ENCODE measurements at places on chromosomes 1 and 21. TPM values are rescaled to one million over a fixed set of nuclear protein-coding genes. Genes with fewer than 3 reads are reported as not detected.

- H3K4me3 ChIP-seq = peak overlapping the region; percentile 92
- no peaks in the 10 kb centered on the region for H3K27me3 ChIP-seq
- DNase-seq = peak; percentile 78
- H3K27ac ChIP-seq = peak overlapping the region; percentile 96
- peaks cover 34% of the 10 kb centered on the region for H3K4me1 ChIP-seq
- no peaks in the 10 kb centered on the region for H3K36me3 ChIP-seq
Measured at GRCh38 chr1:25239681-25240541, 7.3 kb downstream of the RSRP1 start.

- no peak for DNase-seq
- peaks cover 39% of the 10 kb centered on the region for H3K4me1 ChIP-seq
- H3K4me3 ChIP-seq = no peak overlapping the region
- H3K27me3 ChIP-seq = no peaks in the 10 kb centered on the region
- peaks cover 7% of the 10 kb centered on the region for H3K36me3 ChIP-seq
Measured at GRCh38 chr1:52629325-52629643, 3.7 kb upstream of the SHISAL2A start.

C1orf105 gene
- not detected for total RNA-seq

DNA sequence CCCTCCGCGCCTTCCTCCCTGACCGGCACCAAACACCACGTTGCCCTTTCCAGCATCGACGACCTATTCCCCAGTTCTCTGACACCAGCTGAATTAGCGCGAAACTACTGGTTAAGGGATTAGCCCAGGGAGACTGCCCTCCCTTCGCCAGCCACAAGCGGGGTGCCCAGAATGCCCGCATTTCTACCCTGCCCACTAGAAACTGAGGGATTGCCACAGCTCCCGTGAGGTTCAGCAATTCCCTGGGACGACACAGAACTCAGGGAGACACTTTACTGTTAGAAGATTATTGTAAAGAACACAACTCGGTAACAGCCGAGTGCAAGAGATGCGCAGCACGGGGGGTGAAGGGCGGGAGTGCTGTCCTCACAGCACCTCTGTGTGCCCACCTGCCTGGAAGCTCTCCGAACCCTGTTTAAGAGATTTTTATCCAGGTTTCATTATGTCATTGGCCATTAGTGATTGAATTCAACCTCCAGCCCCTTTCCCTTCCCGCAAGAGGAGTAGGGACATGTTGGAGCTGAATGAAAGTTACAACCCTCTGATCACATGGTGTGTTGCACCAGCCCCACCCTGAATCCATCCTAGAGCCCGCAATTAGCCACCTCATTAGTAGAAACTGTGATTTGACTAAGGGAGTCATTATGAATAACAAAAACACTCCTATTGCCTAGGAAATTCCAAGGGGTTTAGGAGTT, 15.8 kb upstream of the RIPPLY3 start:
- H3K36me3 ChIP-seq = peaks cover 3% of the 10 kb centered on the region
- H3K4me3 ChIP-seq = peak overlapping the region; percentile 92
- peaks cover 13% of the 10 kb centered on the region for H3K4me1 ChIP-seq
- DNase-seq = no peak

PSRC1 gene
- total RNA-seq = 1.2 TPM

DNA sequence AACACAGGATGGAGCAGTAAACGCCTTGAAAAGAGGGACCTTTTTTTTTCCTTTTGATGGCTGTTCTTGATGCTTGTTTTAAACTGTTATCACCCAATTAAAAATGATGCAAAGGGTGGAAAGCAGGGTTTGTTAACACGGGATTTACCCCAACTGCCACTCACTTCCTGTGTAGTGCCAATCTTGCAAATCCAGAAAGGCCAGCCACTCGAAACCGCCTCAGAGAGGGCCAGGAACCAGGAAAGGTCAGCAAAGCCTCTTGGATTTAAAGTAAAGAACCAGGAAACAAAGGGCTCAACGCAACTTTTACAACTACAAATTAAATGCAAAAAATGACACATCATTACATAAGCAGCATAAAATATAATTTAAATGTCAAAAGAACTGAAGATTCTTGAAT, 347.4 kb downstream of the PDE4B start:
- H3K4me3 ChIP-seq = no peak overlapping the region
- peaks cover 7% of the 10 kb centered on the region for H3K27me3 ChIP-seq
- DNase-seq = no peak
- no peaks in the 10 kb centered on the region for H3K36me3 ChIP-seq

MAN1C1 gene
- total RNA-seq = 27.3 TPM

GRCh38 chr1:233372218-233373120, 44.9 kb downstream of the MAP3K21 start:
- no peaks in the 10 kb centered on the region for H3K36me3 ChIP-seq
- H3K4me3 ChIP-seq = no peak overlapping the region
- peaks cover 3% of the 10 kb centered on the region for H3K4me1 ChIP-seq
- no peak for DNase-seq

DNA sequence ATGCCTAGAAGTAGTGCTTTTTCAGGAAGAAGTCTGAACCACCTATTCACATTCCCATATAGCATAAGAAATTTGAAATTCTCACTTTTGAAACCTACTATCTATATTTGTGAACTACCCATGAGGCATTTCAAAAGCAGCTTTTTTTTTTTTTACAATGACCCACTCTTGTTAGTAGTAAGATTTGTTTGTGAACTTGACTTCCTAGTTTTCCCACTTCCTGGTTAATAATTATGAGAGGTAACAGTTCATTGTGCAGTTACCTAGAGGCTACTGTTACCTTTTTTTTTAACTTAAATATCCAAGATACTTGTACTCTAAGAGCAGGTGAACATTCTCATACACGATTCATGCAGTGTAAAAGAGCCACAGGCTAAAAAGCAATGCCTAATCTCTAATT, 371.7 kb upstream of the ADGRL2 start:
- DNase-seq = no peak
- H3K4me3 ChIP-seq = no peak overlapping the region
- H3K27me3 ChIP-seq = no peaks in the 10 kb centered on the region
- H3K36me3 ChIP-seq = no peaks in the 10 kb centered on the region
- no peaks in the 10 kb centered on the region for H3K4me1 ChIP-seq
- H3K27ac ChIP-seq = no peak overlapping the region

DNA sequence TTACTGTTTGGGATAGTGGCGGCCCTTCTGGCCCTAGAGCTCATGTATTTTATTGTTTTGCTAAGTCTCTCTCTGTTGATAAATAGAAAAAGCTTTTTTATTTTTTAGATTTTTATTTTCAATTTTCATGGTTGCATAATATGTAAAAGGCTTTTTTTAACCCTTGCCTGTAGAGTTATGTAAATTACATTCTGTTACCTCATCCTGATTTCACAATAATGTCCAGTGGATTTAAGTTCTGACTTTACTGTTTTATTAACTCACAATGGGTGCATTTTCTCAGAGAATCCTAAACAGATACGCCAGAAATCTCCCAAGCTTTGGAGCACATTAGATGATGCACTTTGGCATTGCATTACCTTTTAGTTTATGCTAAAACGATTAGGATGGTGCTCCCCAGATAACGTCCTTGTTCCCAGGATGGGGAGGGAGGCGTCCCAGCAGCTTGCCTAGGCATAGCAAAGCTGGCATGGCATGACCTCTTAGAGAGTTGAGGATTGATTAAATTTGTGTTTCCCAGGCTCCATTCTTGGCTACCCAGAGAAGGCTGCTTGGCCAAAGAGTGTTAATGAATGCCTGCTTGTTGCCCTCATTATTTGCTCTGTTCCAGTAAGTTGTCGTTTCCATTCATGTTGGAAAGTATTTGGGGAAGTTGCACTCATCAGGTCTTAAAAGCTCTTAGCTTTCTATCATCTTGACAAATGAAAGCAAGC, 17.1 kb downstream of the UTP25 start:
- no peak for DNase-seq
- peaks cover 26% of the 10 kb centered on the region for H3K4me1 ChIP-seq
- H3K27me3 ChIP-seq = no peaks in the 10 kb centered on the region
- H3K4me3 ChIP-seq = no peak overlapping the region
- H3K36me3 ChIP-seq = peaks cover 18% of the 10 kb centered on the region

HCRTR1 gene
- not detected for total RNA-seq

GRCh38 chr1:76463849-76464248, 389.3 kb downstream of the ST6GALNAC3 start:
- DNase-seq = no peak
- peaks cover 5% of the 10 kb centered on the region for H3K27me3 ChIP-seq
- H3K4me1 ChIP-seq = no peaks in the 10 kb centered on the region
- H3K27ac ChIP-seq = no peak overlapping the region

DNA sequence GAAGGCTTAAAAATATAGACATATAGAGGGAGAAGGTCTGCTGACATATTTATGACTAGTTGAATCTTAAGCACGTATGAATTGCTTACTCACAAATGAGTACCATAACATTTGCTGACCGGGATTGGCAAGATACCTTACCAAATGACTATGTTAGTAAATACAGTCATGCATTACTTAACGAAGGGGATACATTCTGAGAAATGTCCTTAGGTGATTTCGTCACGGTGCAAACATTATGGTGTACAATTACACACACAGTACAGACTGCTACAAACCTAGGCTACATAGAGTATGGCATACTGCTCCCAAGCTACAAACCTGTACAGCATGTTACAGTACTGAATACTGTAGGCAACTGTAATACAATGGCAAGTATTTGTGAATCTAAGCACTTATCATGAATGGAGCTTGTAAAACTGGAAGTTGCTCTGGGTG, 19.4 kb upstream of the UBE2U start:
- DNase-seq = no peak
- peak overlapping the region; percentile 34 for H3K27ac ChIP-seq
- peaks cover 9% of the 10 kb centered on the region for H3K27me3 ChIP-seq
- no peaks in the 10 kb centered on the region for H3K4me1 ChIP-seq
- no peak overlapping the region for H3K4me3 ChIP-seq

FAM72C gene
- total RNA-seq = not detected

PIGR gene
- not detected for total RNA-seq

- no peak overlapping the region for H3K4me3 ChIP-seq
- no peaks in the 10 kb centered on the region for H3K36me3 ChIP-seq
- peaks cover 74% of the 10 kb centered on the region for H3K27me3 ChIP-seq
- H3K4me1 ChIP-seq = peaks cover 3% of the 10 kb centered on the region
Measured at GRCh38 chr1:30415171-30415940, 308.0 kb downstream of the MATN1 start.

MPL gene
- total RNA-seq = 0.94 TPM

DNA sequence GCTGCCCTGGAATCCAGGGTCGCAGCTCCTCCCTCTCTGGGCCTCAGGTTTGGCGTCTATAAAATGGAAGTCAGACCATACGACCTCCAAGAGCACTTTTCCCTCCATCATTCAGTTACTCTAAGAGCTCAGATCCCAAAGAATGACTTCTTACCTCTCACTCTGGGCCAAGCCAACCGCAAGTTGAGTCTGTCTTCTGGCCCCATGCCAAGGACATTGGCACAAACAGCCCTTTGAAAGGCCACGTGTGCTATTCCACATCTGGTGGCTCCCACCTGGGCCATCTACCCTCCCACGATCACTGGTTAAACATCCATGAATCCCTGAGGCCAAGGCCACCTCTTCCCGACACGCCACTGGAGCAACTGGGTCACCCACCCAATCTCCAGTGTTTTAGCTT, 12.4 kb downstream of the SLC2A7 start:
- no peak overlapping the region for H3K27ac ChIP-seq
- no peak overlapping the region for H3K4me3 ChIP-seq
- H3K27me3 ChIP-seq = peaks cover 33% of the 10 kb centered on the region
- peaks cover 13% of the 10 kb centered on the region for H3K4me1 ChIP-seq

DNA sequence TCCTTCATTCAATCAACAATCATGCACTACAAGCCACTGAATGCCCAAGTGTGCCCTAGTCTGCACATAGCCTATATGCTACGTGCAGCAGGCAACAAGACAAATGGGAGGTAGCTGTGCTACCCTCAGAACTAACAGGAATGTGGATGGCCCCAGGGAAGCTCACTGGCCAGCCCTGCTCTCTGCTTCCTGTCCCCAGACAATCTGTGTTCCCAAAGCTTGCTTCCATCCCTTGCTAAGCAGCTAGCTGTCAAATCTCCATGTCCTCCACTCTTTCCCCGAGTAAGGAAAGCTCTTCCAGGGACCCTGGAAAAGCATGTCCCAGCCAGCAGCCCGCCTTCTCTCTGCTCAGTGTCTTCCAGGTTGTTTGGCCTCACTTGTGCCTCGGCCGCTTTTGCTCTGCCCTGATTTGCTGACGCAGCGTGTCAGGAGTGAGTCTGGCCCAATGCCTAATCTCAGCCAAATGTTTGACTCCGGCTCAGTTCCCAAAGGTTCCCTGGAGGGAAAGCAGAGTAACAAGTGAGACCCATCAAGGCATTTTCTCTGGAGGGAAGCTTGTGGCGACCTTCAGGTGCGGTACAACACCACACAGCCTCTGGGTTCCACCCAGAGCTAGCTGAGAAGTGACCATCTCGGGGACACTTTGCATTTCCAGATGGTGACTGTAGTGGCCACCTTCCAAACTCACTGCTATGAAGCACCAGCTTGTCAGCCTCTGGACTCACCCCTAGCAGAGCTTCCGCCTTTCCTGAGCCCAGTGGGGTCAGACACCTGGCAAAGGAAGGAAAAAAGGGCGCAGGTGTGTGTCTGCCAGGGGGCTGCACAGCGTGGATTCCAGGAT, 243.4 kb downstream of the RHOU start:
- peaks cover 13% of the 10 kb centered on the region for H3K4me1 ChIP-seq
- no peak overlapping the region for H3K4me3 ChIP-seq
- H3K36me3 ChIP-seq = peaks cover 8% of the 10 kb centered on the region
- peaks cover 11% of the 10 kb centered on the region for H3K27me3 ChIP-seq

CFHR2 gene
- total RNA-seq = not detected

DNA sequence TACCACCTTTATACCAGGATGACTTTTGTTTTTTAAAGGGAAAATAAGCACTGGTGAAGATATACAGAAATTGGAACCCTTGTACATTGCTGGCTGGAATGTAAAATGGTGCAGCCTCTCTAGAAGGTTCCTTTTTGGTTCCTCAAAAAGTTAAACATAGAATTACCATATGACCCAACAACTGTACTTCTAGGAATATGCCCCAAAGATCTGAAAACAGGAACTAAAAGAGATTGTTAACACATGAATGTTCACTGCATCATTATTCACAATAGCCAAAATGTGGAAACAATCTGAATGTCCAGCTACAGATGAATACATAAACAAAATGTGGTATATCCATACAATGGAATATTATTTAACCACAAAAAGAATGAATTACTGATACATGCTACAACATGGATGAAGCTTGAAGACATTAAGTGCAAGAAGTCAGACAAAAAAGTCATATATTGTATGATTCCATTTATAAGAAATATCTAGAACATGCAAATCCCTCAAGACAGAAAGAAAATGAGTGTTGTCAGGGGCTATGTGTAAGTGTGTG, 84.9 kb upstream of the DMRTA2 start:
- no peak overlapping the region for H3K27ac ChIP-seq
- no peak for DNase-seq
- H3K4me3 ChIP-seq = no peak overlapping the region
- peaks cover 4% of the 10 kb centered on the region for H3K36me3 ChIP-seq
- no peaks in the 10 kb centered on the region for H3K27me3 ChIP-seq

COL11A1 gene
- total RNA-seq = not detected

- H3K27me3 ChIP-seq = peaks cover 37% of the 10 kb centered on the region
- DNase-seq = no peak
- no peak overlapping the region for H3K27ac ChIP-seq
- H3K4me3 ChIP-seq = no peak overlapping the region
Measured at GRCh38 chr1:175134500-175134899, 58.1 kb downstream of the KIAA0040 start.
